ENCODE measurements at places on chromosomes 7 and 10.
A peak's percentile ranks its signal among the peaks of the same experiment; 100 is the strongest.

- DNase-seq, result peak; percentile 64
Measured at GRCh38 chr10:97210543-97210960, 24.8 kb upstream of the SLIT1 start.

DNA sequence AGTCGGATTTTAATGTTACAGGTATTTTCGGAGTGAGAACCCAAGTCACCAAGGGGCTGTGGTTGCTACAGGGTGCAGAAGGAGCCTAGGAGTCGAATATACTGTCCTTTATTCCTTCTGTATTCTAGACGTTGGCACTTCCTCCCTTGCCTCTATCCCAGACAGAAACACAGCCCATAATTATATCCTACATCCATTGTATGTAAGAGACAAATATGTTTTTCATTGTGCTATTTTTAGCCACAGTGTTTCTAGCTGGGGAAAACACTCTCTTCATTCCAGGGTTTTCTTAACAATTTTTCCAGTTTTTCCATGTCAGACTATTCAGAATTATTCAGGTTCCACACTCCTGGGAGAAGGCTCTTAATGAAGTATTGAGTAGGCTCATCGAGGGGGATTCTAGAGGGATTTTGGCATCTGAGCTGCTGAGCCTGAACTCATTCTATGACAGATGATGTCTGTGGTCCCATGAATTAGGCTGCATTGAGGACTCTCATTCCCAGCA lies 32.6 kb downstream of the KIAA1217 start:
- DNase-seq, result no peak

DNA sequence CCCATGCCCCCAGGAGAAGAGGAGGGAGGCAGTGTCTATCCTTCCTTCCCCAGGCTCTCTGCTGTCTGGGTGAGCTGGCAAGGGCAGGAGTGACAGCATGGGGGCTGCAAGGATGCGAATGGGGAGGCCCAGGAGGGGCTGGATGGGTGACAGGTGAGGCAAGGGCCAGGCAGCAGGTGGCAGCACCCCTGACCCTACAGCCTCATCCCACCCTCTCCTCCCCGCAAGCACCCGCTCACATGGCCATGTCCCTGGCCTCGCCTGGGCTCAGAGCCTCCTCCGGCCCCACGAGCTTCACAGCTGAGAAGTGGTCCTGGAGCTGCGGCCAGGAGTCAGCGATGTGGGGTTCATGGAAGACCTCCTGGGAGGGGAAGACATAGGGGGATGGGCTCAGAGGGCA lies 5.4 kb downstream of the PLOD3 start:
- no peak for DNase-seq

GRCh38 chr7:11650500-11650899 lies 181.5 kb downstream of the THSD7A start:
- no peak for DNase-seq

DNA sequence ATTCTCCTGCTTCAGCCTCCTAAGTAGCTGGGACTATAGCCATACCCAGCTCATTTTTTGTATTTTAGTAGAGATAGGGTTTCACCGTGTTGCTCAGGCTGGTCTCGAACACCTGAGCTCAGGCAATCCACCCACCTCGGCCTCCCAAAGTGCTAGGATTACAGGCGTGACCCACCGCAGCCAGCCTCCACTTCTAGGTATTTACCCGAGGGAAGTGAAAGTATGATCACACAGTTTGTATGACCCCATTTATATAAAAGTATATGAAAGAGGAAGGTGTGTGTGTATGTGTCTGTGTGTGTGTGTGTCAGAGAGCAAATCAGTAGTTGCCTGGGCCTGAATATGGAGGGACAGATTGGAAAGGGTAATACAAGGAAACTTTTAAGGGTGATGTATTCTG lies 2.0 kb upstream of the PURB start:
- DNase-seq, result no peak

Data from Daoy (cell line).